ENCODE measurements at places on chromosomes 3 and 15.

- DNase-seq: no peak
Observed at GRCh38 chr15:43794269-43795037, 2.3 kb downstream of the SERF2 start.

- peak; percentile 86 for DNase-seq
Observed at GRCh38 chr15:40343512-40343911, 2.8 kb upstream of the CCDC9B start.

GRCh38 chr3:154398084-154398967 is 31.7 kb downstream of the GPR149 start:
- DNase-seq: no peak

DNA sequence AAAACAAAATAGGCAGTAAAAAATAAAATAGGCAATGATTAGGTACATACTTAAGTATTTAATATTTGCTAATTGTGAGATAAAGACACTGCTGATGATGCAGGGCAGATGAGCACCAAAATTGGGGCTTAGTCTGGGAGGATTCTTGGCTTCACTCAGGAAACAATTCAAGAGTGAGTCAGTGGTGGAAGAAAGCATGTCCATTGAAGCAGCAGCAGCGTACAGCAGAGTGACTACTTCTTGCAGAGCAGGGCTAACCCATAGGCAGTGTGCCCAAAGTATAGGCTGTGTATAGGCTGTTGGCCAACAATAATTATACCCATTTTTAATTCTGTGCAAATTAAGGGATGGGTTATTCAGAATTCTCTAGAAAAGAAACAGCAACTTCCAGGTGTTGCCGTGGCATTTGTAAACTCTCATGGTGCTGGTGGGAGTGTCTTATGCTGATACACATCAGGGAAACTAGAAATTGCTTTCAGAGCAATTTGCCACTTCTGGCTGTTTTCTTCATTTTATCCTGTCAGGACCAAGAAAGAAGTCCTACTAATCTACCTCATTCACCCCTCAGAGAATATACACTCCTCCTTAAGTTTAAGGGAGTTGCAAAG is 317.3 kb upstream of the NAALADL2 start:
- no peak for DNase-seq

GRCh38 chr3:105409364-105409763 is 42.7 kb downstream of the ALCAM start:
- DNase-seq: no peak

- no peak for DNase-seq
Observed at GRCh38 chr3:40317061-40317855, 7.8 kb downstream of the EIF1B start.

DNA sequence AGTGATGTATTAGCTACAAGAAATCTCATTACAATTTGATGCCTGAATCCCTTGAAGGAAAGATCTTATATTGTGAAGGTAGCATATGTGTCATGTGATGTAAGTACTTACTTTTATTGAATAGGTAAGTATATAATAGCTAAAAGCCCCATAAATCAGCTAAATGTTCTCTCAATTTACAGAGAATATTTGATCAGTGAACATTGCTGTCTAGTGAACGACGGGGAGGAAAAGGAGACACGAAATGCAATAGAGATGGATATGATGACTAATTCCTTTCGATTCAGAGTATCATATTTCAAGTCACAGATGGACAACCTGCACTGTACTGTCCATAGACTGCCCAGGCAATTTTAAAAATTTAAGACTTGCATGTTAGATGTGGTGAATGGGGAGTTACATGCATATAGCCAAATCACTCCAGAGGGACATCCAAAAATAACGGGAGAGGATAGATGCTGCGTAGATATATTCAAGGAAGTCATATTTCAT is 462.1 kb upstream of the CDIN1 start:
- no peak for DNase-seq

GRCh38 chr3:100419406-100419805 is 18.1 kb downstream of the LNP1 start:
- no peak for DNase-seq

DNA sequence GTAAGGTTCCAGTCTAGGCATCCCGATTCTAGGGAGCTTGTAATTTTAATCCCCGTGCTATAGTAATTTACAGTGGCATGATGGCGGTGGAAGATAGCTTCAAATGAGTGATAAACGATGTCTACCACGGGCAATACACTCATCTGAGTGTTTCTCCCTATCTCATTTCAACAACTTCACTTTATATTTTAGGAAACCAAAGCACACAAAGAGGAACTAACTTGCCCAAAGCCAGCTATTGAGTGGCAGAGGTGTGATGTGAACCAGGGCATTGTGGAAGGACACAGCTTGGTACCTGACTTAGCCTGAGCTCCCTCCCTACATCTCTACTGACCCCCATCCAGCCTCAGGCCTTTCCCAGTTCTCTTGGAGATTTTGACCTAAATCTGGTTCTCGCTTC is 16.9 kb upstream of the FILIP1L start:
- no peak for DNase-seq

GRCh38 chr15:61115679-61116078 is 113.4 kb downstream of the RORA start:
- DNase-seq: no peak

- no peak for DNase-seq
Observed at GRCh38 chr3:9115336-9115735, 134.1 kb downstream of the SRGAP3 start.

- DNase-seq: no peak
Observed at GRCh38 chr3:134325706-134326105, 48.5 kb downstream of the AMOTL2 start.

DNA sequence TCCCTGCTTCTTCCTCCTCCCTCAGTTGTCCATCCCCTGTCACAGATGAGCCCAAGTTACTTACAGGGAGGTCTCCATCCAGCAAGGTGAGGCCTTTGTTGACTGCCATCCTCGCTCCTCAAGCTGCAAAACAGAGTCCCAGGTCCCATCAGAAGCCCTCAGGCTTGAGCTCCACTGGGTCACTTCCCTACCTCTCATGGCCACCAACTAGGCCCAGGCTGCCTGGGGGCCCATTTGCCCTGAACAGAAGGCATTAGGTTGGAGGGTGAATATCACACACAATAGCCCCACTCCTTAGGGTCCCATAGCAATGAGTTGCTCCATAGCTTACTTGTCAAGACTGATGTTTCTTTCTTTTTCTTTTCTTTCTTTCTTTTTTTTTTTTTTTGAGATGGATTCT is 1.8 kb downstream of the PLIN1 start:
- DNase-seq: no peak

DNA sequence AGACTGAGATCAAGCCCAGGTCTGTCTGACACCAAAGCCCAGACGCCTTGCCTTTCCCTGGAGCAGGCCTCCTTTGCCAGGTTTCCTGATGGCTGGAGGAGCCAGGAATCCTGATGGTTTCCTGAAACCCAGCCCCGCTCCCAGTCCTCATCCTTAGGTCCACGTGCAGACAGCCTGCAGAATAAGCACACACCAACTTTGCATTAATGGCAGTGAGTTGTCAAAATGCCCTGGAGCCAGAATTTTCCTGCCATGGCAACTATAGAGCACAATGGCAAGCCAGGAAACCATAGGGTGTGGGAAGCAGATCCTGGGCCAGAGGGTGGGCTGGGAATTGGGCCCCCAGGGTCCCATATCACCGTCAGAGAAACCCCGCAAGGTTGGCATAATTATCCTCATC is 67.4 kb upstream of the HRH1 start:
- DNase-seq: no peak

DNA sequence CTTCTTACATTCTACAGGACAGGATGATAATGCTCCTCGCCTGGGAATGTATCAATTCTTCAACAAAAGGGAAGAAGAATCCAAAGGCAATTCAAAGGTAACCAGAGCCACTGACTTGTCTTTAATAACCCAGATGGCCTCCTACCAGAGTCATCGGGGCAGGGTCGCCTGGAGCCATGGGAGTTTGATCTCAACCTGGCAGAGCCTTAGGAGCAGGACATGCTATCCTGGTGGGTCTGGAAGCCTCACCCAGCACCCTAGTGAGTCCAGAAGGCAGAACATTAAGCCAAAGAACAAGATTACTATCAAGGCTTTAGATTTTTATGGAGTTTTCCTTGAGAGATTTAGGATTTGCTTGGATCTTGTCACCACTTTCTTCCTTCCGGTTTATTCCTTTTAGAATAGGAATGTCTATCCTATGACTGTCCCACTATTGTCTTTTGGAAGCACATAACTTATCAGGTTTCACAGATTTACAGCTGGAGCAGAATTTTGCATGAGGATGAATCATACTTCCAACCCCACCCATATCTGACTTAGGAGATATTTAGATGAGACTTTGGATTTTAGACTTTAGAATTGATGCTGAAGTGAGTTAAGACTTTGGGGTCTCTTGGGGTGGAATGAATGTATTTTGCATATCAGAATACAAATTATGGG is 330.3 kb upstream of the GOLIM4 start:
- no peak for DNase-seq

DNA sequence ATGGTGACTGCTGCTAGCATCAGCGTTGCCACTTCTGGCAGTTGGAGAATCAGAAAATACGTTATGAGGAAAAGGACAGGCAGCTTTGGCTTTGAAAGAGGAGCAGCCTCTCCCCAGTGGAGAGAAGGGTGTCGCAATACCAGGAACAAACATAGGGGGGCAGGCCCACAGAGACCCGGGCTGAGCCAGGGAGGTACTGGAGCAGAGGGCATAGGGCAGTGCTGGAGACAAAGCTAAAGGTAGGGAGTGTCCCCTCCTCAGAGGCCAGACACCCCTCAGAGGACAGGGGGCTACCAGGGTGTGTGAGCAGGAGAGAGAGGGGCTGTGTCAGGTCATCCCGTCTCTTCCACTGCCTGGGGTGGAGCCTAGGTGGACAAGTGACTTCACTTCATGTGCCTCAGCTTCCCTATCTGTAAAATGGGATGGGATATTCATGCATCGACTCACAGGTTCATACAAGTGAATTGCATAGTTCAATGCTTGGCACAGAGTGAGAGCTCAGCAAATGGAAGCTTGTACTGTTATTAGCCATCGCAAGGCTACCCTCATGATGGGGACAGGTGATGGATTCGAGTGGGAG is 49.7 kb upstream of the LIMD1 start:
- no peak for DNase-seq

DNA sequence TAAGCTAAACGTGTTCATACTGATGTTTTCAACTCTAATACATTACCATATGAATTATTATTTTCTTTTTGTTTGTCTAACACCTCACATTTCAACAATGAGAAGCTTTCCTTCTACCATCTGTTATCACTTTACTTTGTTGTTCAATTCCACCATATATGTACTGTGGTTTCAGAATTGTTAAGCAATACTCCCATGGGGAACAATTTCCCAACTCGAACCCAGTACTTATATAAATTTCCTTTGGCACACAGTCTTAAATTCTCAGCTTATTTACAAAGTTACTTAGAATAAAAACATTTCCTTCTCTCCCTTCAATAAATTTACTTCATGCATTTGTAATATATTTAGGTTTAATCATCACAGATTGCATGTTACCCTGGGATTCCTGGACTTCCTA is 1764.4 kb downstream of the OTOL1 start:
- no peak for DNase-seq

- no peak for DNase-seq
Observed at GRCh38 chr3:189787632-189788031, 156.4 kb downstream of the TP63 start.

DNA sequence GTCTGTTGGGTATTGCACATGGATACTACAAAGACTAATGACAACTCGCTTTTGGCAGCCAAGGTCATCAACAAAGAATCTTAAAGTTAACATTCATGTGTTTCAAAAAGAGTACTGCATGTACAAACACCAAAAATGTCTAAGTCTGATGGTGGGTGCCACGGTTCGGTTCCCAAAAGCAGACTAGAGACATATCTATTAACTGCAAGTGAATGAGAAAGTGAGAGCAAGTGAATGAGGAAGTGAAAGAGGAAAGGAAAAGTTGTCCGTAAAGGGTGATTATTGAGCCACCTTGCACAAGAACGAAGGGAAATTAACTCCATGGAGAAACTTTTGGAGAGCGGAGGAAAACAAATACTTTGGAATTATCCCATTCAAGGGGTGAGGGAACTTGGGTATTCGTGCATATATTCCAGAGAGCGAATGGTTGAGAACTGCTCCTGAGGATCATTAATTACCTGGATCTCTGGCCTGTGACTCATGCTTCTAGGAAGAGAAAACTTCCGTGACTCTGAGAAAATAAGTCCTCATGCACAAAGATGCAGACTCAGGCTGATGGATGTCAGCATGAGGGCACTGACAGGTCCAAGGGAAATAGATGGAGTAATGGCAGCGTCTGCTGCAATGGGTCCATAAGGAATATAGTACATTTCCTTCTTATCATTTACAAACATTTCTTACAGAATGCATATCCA is 336.5 kb upstream of the TGFBR2 start:
- DNase-seq: no peak

- peak; percentile 98 for DNase-seq
Observed at GRCh38 chr15:90560229-90560776, 30.6 kb downstream of the CRTC3 start.

GRCh38 chr3:38095669-38096483 is 41.1 kb downstream of the ACAA1 start:
- no peak for DNase-seq

GRCh38 chr3:62109534-62109933 is 263.8 kb downstream of the FEZF2 start:
- DNase-seq: peak; percentile 94

DNA sequence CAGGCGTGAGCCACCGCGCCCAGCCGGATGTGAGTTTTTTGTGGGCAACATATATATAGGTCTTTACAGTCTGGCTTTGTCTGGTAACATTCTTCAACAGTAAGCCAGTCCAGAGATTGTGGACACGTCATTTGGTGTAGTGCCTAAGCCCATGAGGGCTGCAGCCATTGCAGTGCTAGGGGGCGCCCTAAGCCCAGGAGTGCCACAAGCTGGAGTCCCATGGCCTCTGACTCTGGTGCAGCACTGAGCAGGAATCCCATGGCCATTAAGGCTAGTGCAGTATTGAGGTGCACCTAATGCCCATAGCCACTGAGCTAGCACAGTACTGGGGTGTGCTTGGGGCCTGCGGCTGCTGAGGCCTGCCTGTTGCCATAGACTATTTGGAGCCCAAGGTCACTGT is 136.4 kb upstream of the NDN start:
- DNase-seq: no peak

DNA sequence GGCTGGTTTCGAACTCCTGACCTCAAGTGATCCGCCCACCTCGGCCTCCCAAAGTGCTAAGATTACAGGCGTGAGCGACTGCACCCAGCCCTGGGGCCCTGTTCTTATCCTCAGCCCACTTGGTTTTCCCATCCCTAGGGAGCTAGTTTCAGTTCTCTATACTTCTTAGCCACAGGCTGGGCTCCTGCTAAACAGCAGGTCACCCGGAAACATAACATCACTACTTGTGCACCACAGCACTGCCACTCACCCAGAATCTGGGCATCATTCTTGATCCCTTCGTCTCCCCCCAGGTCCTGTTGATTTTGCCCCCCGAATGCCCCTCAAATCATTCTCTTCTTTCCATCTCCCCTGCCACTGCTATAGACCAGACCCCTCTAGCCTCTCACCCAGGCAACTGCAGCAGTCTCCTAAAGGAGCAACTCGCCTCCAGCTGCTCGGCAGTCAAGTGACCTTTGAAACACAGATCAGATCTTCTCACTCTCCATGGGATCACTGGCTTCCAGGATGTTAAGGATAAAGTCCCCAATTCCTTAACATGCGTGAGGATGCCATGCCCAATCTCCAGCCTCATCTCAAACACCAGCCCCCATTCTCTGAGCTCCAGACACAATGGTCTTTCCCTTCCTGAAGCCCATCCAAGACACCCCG is 5.6 kb upstream of the AP3S2 start:
- DNase-seq: no peak

GRCh38 chr3:101253396-101253795 is 67.0 kb downstream of the IMPG2 start:
- DNase-seq: no peak

All from GM04504 (cell line).